Stimulated activated CD4-positive, alpha-beta T cell treated with anti-CD3 and anti-CD28 coated beads, Interleukin-4, amount 100 ng/mL, for 1 hour (primary cell): ENCODE measurements at places on chromosomes 16 and 17.

GRCh38 chr17:81424151-81425017 is 29.1 kb downstream of the BAHCC1 start:
- DNase-seq = no peak

DNA sequence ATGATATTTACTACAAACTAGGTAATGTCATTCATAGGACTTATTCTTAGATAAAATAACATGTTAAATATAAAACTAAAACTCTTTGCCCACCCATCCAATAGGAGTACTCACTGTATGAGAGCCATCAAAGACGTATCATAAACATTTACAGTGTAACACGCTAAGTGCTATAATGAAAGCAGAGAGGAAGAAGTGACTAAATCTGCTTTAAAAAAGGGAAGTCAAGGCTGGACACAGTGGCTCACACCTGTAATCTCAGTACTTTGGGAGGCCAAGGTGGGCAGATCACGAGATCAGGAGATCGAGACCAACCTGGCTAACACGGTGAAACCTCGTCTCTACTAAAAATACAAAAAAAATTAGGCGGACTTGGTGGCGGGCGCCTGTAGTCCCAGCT is 32.4 kb downstream of the SPAG9 start:
- DNase-seq = no peak

DNA sequence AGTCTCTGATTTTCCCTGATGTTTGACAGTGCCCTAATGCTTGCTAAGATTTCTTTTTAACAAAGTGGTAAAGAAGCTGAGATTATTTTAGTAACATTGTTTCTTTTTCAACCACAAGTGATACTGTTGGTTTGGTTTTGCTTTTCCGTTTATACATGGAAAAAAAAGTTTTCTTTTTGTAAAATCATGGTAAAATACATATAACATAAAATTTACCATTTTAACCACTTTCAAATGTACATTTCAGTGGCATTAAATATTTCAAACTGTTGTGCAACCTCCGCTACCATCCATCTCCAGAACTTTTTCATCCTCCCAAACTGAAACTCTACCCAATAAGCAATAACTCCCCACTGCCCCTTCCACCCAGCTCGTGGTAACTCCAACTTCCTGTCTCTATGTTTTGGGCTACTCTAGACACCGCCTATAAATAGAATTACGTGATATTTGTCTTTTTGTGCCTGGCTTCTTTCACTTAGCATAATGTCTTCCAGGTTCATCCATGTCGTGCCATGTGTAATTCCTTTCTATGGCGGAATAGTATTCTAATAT is 4.6 kb downstream of the CIITA start:
- DNase-seq = no peak

DNA sequence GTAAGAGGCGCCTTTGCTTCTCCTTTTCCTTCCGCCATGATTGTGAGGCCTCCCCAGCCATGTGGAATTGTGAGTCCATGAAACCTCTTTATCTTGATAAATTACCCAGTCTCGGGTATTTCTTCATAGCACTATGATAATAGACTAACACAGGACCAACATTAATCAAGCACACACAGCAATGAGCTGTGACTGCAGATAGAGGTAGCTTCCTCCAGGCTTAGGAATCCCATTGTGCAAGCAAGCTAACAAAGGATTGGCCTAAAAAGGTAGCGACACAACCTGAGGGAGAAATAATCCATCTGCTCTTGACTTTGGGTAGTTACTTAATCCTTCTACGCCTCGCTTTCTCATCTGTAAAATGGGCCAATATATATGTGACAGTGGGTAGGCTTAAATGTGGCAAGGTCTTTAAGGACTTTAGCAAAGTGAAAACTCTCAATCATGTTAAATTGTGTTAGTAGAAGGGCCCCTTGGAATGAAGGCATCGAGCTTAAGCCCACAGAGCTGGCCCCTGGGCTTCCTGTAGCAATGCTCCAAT is 393.6 kb downstream of the SOX9 start:
- no peak for DNase-seq

- no peak for DNase-seq
Observed at GRCh38 chr17:61567045-61567802, 23.8 kb downstream of the NACA2 start.

GRCh38 chr17:42809250-42809649 is 10.6 kb downstream of the CNTD1 start:
- DNase-seq = no peak

- DNase-seq = peak; percentile 96
Observed at GRCh38 chr17:80454557-80455335, 21.7 kb downstream of the NPTX1 start.

- no peak for DNase-seq
Observed at GRCh38 chr16:1674306-1674705, 3.8 kb upstream of the JPT2 start.

GRCh38 chr17:1251866-1252608 is 18.2 kb upstream of the BHLHA9 start:
- no peak for DNase-seq

DNA sequence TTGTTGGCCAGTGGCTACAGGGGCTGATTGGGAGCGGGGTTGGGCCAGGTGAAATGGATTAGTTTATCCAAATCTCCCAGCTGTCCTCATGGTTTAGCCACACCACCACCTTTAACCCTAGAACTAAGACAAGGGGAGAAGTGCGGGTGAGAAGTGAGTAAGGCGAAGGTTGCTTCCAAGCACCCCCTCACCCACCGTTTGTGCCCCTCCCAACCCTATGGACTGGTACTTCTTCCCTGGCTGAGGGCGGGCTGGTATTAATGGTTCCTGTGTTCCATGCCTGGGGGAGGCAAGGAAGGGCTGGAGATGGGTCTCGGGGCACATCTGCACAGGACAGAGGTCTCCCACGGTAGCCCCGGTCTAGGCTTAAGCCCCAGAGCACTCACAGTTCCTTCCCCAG is 25.1 kb downstream of the NT5M start:
- DNase-seq = no peak

- DNase-seq = no peak
Observed at GRCh38 chr16:85788819-85789218, 10.5 kb downstream of the EMC8 start.

DNA sequence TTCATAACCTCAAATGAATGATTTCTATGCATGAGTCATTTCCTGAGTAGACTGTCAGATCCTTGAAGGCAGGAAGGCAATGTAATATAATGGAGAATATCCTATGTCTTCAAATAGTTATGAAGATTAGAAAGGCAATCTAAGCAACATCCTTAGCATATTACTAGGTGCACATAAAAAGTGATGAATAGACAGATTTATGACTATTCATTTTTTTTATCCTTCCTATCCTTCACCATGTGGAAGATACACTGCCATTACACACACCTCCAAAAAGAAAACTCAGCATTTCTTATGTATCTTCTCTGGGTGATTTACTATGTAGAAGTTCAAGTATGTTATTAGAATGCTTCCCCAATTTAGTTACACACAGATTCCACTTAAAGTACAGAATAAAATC is 126.4 kb upstream of the MAF start:
- no peak for DNase-seq

- DNase-seq = no peak
Observed at GRCh38 chr17:66686601-66687000, 148.3 kb upstream of the CACNG5 start.

DNA sequence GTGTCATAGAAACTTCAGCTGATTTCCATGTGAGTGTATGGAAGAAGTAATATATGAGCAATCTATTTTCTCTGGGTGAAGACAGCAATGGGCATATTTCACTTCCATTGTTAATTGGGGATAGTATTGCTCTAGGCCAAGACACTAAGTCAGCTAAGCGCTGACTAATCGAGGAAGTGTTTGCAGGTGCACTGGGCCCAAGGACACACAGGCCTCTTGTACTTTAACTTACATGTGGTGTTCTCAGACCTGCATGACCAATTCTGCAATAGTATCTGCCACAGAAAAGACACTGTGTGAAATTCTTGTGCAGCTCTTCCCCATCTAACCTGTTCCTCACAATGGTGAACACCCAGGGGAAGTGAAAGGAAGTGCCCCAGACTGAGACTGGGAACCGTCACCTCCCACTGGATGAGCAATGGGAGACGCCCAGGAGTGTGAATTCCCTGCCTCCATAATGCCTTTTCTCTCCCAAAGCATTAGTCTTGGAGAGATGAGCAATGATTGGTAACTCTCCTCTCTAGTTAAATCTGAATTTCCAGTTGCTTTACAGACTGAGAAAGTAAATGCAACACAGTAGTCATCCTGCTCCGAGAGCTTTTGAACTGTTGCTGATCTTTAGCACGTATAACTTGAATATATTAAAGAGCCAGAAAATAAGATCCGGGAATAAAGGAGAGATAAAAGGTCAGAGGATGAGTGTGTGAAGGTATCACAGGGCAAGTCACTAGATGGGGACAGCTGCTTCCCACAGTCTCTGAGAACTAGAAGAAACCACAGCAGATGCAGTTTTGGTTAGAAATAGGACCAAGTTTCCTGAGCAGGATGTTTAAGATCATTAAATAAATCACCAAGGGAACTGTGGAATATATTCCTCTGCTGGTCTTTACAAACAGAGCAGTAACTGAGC is 82.6 kb downstream of the CDK5R1 start:
- DNase-seq = no peak

DNA sequence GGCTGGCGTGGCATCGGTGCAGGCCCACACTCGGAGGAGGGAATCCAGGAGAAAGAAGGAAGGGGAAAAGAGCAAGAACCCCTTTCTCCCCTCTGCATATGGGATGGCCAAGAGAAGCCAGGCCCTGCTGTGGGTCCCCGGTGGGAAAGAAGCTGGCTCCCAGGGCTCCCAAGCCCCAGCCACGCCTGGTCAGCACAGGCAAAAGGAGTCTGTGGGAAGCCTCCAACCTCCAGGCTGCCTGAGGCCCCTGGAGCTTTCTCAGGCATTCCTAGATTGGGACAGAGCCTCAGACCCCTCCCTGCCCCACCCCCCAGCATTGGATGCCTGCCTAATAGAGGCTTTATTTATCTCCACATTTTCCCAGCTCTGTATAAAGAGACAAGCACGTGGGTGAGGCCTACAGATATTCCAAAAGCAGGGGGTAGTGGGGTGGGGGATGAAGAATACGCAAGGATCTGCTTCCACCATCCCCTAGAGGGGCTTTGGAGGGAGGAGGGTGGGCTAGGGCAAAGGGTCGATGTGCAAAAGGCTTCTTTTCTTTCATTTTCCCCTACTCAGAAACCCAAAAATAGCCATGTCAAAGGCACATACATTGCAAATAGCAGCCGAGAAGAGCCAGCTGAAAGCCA is 56.4 kb downstream of the MPRIP start:
- no peak for DNase-seq

DNA sequence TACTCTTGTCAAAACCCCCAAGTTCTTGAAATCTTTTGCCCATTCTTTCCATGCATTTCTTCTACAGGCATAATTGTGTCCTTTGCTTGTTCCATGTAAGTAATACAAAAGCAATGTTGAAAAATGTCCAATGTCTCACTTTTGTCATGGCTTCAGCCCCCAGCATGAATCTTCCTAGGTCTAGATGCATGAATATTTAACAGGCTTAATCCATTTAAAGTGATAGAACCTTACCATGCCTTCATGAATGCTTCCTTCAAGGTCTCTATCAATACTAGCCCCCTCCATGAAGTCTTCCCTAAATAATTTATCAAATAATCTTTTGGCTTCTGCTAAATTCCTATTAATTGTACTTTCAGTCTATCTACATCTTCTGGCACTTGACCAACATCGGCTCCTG is 46.1 kb upstream of the ANKFY1 start:
- no peak for DNase-seq

GRCh38 chr16:84553873-84554399 is 49.5 kb upstream of the MEAK7 start:
- no peak for DNase-seq

- peak; percentile 67 for DNase-seq
Observed at GRCh38 chr17:82238472-82239201, 9.8 kb downstream of the SLC16A3 start.

- DNase-seq = no peak
Observed at GRCh38 chr17:40427002-40427491, 9.4 kb upstream of the TOP2A start.

DNA sequence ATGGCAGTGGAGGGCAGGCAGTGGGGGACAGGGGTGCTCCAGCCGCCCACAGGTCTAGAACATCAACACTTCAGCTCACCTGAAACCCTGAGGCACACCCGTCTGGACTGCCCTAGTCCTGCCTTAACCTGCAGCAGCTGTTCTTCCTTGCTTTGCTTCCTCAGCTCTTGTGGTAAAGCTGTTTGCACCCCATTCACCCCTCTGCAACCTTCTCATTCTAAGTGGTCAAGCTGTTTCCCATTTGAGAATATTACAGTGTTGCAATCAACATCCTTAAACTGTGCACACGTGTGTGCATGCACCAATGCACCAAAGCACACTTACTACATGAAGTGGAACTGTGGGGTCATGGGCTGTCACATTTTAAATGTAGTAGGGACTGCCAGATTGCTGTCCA is 32.4 kb downstream of the SCNN1B start:
- no peak for DNase-seq

GRCh38 chr17:1773696-1774181 is 11.9 kb downstream of the SERPINF1 start:
- DNase-seq = no peak

GRCh38 chr17:78026381-78026780 is 67.9 kb downstream of the TNRC6C start:
- no peak for DNase-seq

DNA sequence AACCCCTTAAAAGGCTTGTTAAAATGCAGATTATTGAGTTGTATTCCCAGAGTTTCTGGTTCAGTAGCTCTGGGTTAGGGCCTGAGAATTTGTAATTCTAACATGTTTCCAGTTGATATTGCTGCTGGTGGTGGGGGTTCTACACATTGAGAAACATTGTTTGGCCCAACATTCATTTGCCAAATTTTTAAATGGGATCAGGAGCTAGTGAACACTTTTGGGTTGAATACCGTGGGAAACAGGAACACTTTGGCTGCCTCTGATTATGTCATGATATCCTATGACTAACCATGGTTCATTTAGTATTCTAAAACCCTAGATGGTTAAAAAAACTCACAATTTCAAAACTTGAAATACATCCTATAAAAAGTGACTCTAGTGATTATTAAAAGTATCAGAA is 89.3 kb downstream of the RPGRIP1L start:
- DNase-seq = no peak

DNA sequence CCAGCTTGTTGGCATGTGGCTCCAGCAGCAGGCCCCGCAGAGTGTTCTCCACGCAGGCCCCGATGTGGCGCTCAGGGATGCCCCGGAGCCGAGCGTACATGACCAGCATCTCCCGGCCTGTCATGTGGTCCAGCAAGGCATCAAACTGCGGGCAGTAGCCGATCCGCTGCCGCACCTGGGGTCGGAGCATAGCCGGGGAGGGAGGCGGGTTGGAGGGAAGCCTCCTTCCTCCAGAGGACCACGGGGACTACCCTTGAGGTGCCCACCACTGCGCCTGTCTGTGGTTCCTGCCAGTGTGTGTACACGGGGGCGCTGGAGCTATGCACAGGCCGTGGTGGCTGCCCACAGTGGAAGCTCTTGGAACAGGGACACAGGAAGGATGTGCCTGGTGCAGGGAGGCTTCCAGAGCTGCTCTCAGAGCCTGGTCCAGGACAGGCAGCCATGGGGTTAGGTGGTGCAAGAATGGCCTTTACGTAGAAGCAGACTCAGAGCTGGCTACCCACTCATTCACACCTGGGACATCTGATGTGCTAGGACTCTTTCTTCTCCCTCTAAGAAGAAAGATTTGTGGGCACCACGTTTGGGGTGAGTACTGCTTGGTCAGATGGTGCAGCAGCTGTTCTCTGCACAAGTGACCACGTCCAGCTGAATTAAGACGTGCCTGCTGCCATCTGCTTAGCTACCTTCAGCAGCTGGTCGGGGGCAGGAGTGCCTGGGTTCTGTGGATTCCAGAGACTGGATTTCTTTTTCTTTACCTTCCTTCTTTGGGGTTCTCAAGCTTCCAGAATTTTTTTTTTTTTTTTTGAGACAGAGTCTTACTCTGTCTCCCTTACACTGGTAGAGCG is 11.3 kb upstream of the RNPS1 start:
- no peak for DNase-seq
